ENCODE measurements at places on chromosomes 12 and 14.

DNA sequence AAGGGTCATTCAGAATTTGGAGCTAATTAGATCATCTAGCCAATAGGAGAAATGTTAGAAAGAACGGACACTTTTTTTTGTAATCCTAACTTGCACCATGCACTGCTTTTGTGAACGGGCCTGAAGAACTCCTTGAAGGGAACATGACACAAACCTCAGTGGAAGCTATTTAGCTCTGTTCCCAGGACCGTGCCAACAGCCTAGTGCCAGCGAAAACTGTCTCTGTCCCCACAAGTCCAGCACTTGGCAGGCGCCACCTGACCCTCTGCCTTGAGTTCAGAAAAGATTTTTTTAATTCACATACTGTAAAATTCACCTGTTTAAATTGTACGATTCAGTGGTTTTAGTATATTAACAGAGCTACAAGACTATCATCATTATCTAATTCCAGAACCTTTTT lies 31.3 kb upstream of the KCNA5 start:
- DNase-seq: no peak

DNA sequence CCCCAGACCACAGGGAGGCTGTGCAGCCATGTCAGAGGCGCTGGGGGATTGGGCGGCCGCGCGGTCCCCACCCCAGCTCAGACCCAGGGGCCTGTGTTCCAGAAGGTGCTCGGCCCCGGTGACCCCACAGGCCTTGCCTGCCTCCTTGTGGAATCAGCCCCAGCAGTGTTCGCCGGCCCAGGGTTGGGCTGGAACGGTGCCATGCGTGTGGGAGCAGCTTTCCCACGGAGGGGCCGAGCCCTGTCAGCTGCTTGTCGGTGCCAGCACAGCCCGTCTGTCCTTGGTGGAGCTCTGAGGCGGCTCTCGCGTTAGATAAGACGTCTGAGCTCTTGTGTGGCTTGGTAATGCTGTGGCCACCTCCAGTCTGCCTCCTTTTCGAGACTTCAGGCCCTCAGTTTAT lies 8.5 kb downstream of the ZFYVE21 start:
- no peak for DNase-seq

GRCh38 chr12:47415054-47415453 lies 290.8 kb downstream of the RPAP3 start:
- no peak for DNase-seq

- DNase-seq: no peak
Measured at GRCh38 chr12:108611884-108612415, 14.1 kb upstream of the TMEM119 start.

GRCh38 chr12:127548123-127548553 lies 718.8 kb upstream of the TMEM132C start:
- DNase-seq: no peak

GRCh38 chr12:12999959-13000615 lies at the start of gene HEBP1:
TSS of gene HEBP1 (minus strand) at chr12:13000265. CDS start at chr12:13000114, 151 bp downstream.
- peak; percentile 79 for DNase-seq

- peak; percentile 59 for DNase-seq
Measured at GRCh38 chr12:53380104-53380793, at the start of gene SP1. TSS of gene SP1 (plus strand) at chr12:53380176. CDS start at chr12:53380292, 116 bp downstream.

GRCh38 chr12:64997858-64998257 lies 123.2 kb downstream of the WIF1 start:
- no peak for DNase-seq

DNA sequence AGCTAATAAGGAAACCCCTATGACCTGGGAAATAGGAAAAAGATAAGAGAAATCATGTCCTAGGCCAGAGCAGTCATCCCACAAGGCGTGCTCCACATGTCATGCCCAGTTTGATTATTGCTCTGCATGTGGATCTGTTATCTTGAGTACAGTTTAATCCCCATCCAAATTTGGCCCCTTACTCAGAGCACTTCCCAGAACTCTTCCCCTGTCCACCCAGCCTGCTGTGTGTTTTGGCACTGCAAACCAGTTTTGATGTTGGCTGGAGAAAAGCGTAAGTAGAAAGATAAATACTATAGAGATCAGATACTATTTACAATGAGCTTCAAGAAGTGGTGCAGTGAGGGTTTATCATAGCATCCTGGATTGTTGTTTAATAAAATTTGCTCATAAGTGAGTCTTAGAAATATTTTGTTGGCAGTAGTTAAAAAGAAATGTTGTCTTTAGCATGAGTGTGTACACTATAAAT lies 83.8 kb downstream of the PTPRB start:
- DNase-seq: no peak

All from esophagus squamous epithelium (tissue), 5 donors.